Brain pericyte (primary cell): ENCODE measurements at places on chromosomes 2 and 18.

DNA sequence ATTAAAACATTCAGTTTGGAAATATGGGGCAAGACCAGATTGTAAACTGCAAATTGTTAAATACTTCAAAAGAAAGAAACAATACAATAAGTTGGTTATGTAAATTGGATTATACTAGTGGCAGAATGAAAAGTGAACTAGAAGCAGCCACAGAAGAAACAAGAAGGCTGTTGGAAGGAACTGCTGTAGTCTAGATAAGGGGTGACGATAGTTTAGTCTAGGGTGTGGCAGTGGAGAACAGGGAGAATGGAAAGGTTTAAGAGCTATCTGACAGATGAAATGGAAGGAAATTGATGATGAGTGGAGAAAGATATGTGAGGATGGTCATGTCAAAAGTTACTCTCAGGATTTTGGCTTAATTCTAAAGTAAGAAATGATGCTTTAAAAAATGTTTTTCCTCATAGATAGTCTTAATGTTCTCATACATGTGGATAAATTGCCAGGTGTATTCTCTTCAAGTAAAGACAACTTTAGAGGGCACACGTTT is 179.7 kb downstream of the GPD2 start:
- no peak for DNase-seq

- DNase-seq: no peak
Observed at GRCh38 chr2:183031911-183032794, 6.1 kb downstream of the NCKAP1 start.

GRCh38 chr2:45117383-45117782 is 108.1 kb upstream of the SIX2 start:
- DNase-seq: peak; percentile 16

- DNase-seq: no peak
Observed at GRCh38 chr2:98127229-98127989, 40.4 kb downstream of the VWA3B start.

- no peak for DNase-seq
Observed at GRCh38 chr18:9885170-9886004, at the start of gene TXNDC2. Gene TXNDC2, plus strand, starts transcription at chr18:9885973. Its CDS starts 708 bp downstream, at chr18:9886681.

DNA sequence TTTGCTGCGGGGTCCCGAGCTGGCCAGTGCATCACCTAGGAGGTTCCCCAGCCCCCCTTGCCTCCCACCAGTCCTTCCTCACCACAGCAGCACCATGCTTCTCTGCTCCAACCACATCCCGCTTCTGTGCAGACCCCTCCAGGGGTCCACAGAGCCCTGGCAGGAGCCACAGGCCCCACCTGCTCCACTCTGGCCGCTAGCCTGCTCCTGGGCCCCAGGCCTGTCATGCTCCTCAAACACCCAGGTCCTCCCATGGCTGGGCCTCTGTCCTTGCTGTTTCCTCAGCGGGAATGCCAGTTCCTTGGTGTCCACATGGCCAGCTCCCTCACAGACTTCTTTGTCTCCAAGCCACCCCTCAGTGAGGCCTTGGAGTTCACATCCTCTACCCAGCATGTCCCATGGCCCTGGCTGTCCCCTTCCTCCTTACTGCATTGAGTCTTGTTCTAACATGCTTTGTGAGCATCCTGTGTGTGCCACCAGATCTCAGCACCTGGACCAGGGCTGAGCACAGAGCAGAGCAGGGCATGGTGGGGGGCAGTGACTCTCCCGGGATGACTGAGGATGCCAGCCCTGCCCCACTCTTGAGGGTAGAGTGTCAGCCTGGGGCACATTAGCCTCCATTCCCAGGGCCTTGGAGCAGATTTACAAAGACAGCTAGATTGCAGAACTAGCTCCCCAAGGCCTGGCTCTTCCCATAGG is 201.0 kb upstream of the HS6ST1 start:
- DNase-seq: no peak

DNA sequence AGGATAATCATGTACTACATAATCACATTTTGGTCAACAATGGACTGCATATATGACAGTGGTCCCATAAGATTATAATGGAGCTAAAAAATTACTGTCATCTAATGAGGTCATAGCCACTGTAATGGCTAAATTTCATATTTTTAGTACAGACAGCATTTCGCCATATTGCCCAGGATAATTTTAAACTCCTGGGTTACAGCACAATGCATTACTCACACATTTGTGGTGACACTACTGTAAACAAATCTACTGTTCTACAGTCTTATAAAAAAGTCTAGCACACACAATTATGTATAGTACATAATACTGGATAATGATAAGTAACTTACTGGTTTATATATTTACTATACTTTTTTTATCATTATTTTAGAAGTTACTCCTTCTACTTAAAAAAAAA is 12.8 kb downstream of the EIF2AK2 start:
- no peak for DNase-seq

DNA sequence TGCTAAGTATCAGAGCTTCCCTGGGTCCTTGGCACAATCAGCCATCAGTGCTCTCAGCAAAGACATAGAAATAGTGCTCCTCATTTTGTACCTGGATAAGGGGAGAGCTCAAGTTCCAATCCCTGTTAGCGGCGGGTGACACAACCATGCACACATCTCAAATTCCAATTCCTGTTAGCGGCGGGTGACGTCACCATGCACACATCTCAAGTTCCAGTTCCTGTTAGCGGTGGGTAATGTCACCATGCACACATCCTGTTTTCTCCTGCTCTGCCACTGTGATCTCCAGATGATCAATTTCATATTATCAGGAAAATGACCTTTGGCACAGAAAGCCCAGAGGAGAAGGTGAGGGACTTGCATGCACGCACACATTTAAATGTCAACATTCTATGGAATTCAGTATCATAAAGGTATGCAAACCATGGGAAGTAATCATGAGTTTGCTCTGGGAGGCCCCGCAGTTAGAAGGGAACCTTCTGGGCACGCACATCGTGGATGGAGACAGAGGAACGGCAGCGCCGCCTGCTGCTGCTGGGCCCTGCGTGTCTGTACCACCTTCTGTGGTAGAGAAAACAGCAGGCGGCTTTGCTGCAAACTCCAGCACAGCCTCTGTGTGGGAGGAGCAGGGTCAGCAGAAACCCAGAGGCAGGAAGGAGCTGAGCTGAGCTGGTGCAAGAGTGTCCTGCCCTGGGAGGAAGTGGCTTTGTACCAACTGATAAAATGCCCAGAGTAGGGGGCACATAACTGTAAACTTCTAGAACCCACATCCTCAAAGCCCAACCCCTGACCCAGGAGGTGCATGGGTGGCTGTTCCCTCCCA is 77.8 kb downstream of the MBP start:
- peak; percentile 93 for DNase-seq

DNA sequence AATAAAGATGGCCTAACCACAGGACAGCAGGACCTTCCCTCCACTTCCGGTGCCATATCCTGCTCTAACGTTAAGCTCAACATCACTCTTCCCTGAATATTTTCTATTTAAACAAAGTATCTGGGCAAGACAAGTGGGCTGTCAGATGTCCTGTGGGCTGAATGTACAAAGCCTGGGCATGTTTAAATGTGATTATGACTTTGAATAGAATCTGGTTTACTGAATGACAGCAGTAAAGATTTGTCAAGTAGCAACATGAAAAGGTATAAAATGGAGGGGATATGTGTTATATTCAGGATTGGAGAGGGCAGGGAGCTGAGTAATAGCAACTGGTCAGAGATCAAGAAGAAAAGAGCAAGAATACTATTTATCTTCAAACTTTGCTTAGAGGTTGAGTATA is 540.9 kb downstream of the NRXN1 start:
- DNase-seq: no peak
